Skin of body (tissue), 3 donors: ENCODE measurements at places on chromosomes 7 and 10. TPM values are rescaled to one million over a fixed set of nuclear protein-coding genes. Genes with fewer than 3 reads are reported as not detected.

GRCh38 chr10:112554263-112554662 lies 107.2 kb downstream of the VTI1A start:
- no peak for DNase-seq

- no peak for DNase-seq
Measured at GRCh38 chr10:128174581-128175559, 48.6 kb upstream of the MKI67 start.

- DNase-seq: no peak
Measured at GRCh38 chr7:106747804-106748203, 86.8 kb upstream of the CCDC71L start.

DNA sequence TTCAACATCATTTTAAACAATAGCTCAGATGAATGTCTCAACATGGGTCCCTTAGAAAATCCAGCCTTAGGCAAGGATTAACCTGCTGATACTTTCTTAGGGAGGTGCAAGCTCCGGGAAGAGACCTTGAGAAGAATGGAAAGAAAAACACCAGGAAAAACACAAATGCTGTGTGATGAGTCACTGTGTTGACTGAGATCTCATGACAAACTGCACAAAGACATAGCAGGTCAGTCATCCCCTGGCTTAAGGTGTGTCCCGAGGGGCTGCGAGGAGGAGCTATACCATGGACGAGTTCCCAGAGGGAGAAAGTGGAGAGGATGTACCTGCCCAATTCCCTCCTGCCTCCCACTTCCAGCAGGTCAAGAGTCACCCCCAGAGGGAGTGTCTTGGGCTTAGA lies 98.0 kb downstream of the TEX36 start:
- no peak for DNase-seq

HMX3 gene
- not detected for total RNA-seq

GRCh38 chr7:20458521-20458920 lies 127.8 kb downstream of the ITGB8 start:
- no peak for DNase-seq

- no peak for DNase-seq
Measured at GRCh38 chr10:114682532-114682931, 24.5 kb upstream of the ABLIM1 start.

PNLIP gene
- 1.4 TPM for total RNA-seq

DNA sequence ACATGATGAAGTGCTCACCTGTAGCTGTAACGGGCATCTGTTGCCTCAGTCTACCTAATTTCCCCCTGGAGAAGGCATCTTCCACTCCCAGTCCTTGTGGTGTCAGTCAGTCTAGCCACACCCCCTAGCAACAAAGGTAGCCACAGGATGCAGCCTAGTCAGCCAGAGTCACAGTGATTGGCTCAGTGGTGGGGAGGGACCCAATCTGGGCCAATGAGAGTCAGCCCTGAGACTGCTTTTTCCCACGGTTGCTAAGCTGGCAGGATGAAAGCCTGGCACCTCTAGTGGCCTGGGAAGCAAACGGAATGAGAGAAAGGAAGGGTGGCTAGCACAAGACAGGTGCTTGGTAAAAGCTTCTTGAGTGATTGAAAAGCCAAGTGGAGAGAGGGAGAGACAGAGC lies 118.6 kb downstream of the SH3PXD2A start:
- no peak for DNase-seq

DNA sequence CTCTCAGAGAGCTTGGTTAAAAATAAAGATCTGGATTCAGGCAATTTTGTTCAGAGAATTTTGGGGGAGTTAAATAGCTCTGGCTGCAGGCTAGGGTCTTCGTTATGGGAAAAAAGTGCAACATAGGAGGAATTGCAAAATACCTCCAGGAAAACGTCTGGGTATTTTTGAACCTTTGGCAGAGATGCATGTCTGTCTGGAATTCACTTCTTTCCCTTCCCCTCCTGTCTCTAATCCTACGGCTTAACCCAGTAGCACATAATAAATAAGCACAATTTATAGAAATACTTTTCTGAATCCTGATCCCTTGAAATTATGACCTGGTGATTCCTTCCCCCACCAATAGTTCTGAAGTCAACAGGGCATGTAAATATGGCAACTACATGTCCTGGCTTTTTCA lies 19.3 kb upstream of the NUP205 start:
- DNase-seq: no peak

- no peak for DNase-seq
Measured at GRCh38 chr7:157616426-157616825, 279.6 kb downstream of the DNAJB6 start.

GRCh38 chr7:52091101-52091500 lies 774.5 kb upstream of the COBL start:
- no peak for DNase-seq

DNA sequence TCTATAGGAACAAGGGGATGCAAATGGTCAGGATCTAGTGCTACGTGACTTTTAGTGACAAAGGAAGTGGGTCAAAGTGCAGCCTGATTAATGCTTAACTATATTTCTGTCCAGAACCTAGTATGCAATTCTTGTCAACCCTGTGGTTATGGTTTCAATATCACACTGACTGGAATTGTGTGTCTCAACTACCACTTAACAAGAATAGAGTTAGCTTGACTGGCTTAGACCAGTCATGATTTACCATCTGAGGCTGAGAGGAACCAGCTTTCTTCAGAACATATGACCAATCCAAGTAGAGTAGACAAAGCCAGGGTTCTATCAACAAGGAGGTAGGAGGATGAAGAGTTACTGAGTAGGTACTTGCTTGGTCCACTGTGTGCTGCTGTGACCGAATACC lies 54.4 kb downstream of the MYPN start:
- no peak for DNase-seq

PAX4 gene
- total RNA-seq: not detected

GRCh38 chr7:40175725-40176510 lies 41.1 kb downstream of the SUGCT start:
- no peak for DNase-seq

GRCh38 chr10:103433858-103434257 lies 18.3 kb downstream of the CALHM2 start:
- DNase-seq: no peak

GRCh38 chr7:101179713-101180112 lies 380 bp downstream of the NAT16 start:
- DNase-seq: no peak

CYCS gene
- 34.0 TPM for total RNA-seq

DNA sequence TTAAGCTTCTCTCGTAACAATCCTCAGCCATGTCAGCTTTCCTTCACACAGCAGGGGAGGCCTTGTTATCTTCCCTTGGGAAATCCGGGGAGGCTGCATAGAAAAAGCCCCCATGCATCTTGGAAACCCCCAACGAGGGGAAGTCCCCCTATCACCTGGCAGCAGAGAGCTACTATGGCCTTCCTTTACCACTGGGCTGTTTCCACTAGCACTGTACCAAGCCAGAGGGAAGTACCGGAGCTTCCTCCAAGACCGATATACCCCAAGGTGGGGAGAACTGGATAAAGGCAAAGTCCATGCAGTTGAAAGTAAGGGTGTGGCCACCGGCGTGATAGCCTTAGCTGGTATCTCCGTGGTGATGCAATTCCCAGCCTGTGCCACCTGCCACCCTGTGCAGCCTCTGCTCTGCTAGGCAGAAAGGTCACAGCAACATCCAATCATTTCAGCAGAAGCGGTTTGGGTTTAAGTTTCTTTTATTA lies 4.4 kb upstream of the CLIP2 start:
- no peak for DNase-seq

DNA sequence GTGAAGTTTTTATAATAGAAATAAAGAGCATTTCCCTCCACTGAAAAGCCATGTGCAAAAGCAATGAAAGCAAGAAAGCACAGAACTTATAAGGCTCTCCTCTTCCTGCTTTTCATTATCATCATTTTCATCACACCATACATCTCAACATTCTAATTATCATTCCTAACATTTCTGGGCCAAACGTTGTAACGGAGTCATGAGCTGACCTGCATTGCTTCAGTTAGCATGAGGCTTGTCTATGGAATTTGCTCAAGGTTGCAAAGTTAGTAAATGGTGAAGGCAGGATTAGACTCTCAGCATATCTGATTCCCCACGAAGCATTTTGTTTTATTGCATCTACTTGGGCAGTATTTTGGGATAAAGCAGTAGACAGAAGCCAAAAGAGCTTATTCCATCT lies 11.4 kb downstream of the SCIN start:
- no peak for DNase-seq

PCLO gene
- total RNA-seq: 3.8 TPM

DNA sequence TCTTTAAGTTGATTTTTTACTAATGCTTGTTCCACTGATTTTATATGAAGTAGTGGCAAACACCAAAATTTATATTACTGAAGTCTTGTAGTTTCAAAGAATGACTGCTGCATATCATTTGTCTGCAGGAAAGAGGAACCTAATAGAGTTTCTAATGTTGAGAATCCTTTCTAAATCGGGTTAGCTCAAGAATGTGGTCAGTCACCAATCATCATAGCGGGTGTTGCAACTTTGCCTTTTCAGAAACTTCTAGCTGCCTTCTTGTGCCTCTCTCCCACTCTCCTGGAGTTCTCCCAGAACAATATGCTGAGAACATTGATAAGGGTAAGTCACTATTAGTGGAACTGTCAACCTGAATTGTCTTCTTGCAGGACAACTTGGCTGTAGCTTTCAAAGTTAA lies 524.8 kb upstream of the SORCS1 start:
- no peak for DNase-seq

ZEB1 gene
- 70.4 TPM for total RNA-seq

DNA sequence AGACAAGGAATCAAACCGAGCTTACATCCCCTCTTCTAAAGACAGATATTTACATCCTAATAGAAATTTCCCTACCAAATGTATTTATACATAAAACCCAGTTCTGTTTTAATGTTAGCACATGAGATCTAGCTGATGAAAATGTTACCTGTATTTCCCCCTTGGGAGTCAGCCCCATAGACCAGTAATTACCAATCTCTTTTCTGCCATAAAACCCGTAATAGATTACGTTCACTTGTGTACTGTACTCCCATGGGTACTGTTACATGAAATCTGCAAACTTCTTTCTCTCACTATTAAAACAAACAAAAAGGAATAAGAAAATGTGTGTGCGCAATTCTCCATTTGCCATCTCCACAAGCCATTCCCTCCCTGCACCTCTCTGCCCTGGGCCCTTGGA lies 450.9 kb downstream of the CALN1 start:
- no peak for DNase-seq

DNA sequence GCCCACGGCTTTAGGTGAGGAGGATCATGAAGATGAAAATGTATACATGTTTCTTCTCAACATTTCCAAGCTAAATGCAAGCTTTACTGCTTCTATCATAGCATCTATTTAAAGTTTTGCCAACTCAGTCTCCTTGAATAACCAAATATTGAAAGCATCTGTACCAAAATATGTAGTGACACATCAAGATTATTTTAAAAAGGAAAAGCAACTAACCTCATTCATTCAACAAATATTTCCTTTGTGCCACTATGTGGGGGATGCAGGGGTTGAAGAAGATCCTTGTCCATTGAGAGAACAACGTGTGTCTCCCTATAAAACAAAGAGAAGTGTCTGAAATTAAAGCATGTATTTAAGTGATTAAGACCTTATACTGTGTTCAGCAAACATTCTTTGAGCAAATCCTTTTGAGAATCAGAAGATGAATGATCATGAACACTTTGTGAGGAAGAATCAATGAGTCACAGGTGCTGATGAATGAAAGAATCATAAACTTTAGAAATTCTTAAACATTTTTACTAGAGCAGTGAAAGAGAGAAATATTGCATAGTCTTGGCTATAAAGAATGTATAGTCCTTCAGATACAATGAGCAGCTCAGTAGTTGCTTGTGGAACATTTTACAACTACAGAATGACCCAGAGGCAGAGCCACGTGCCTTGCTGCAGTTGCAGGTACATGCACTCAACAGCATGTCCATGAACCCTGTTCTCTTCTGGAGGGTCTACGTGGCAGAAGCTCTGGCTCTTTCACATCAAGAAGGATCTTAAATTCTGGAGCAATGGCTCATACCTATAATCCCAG lies 13.9 kb downstream of the TAS2R60 start:
- no peak for DNase-seq

- DNase-seq: no peak
Measured at GRCh38 chr7:110804501-110804900, 286.4 kb upstream of the LRRN3 start.

GRCh38 chr7:94054130-94054529 lies 50.0 kb upstream of the BET1 start:
- DNase-seq: no peak

NPM3 gene
- total RNA-seq: 35.1 TPM

- no peak for DNase-seq
Measured at GRCh38 chr7:91465595-91466061, 201.4 kb downstream of the FZD1 start.

LRIT2 gene
- not detected for total RNA-seq

GRCh38 chr10:98033515-98033914 lies 3.1 kb upstream of the CRTAC1 start:
- DNase-seq: no peak

DNA sequence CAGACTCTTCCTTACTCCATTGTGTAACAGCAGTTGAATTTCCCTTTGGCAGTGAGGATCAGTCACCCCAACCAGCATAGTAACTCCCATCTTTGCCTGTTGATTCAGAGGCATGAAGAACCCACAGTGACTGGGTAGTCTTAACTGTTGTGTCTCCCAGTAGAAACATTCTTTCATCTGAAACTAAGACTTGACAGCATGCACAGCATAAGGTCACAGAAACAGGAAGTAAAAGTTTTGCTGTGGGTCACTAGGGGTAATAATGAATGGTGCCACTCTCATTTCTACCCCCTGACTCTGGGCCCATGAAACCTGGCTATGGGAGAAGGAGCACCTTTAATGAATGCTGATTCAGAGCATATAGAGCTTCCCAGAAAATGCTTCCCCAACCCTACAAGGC lies 8.3 kb upstream of the FRMPD2 start:
- DNase-seq: no peak

GRCh38 chr7:44163591-44163990 lies 22.5 kb upstream of the MYL7 start:
- no peak for DNase-seq

GRCh38 chr7:96679886-96680285 lies 29.8 kb downstream of the SEM1 start:
- DNase-seq: no peak

GRCh38 chr7:135678612-135679575 lies 16.6 kb downstream of the STMP1 start:
- no peak for DNase-seq

NME8 gene
- total RNA-seq: 0.79 TPM
